NCI-H2081 (cell line): ENCODE measurements at places on chromosomes 7 and 10.

DNA sequence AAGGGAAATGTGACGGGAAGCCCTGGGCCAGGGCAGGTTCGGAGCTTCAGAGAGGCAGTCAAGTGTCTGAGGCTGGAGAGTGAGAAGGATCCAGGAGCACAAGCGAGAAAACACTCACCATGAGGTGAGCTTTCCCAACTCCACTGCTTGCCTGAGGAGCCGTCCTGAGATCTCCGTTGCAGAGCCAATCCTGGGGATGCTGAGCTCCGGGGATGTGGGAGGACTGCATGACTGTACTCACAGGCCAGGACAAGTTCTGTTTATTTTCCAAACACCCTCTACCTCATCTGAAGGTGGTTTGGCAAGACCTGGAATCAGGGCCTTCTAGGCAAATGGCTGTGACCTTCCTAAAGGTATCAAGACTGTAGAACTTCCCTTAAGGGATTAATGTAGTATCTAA is 38.7 kb downstream of the GLI3 start:
- no peak for DNase-seq

DNA sequence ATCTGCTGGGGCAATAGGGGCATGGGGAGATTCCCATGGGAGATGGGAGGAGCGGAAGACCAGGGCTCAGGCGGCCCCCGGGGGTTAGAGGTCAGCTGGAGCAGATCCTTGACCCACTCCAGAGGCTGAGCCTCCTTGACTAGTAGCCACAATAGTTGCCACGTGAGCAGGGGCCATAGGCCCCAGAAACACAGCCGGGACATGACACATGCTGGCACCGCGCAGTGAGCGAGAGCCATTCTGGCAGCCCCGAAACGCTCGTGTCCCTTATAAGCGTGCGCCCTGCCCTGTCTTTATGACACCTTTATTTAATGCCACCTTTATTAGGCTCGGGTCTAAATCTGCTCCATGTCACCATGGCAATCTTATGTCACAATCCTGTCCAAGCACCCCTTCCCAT is 11.0 kb upstream of the ACBD5 start:
- no peak for DNase-seq

DNA sequence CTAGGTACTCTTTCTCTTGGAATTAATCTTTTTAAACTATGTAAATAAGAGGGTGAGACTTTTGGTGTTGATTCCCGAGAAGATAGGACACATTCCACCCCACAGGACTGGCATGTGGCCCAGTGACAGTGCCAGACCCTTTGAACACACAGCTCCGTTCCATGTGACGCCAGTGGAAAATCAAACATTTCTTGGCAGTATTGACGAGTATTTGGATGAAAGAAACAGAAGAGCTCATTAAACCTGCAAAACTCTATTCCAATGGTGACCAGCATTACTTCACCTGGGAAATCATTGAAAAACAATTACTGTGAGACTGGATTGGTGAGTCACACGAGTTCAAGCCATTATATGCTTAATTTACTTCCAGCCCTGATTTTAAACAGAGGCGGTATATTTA is 25.8 kb downstream of the AKR1E2 start:
- DNase-seq, result no peak

GRCh38 chr10:18087355-18087754 is 52.9 kb upstream of the CACNB2 start:
- DNase-seq, result no peak

- no peak for DNase-seq
Measured at GRCh38 chr7:129773328-129773731, 161.8 kb downstream of the NRF1 start.

DNA sequence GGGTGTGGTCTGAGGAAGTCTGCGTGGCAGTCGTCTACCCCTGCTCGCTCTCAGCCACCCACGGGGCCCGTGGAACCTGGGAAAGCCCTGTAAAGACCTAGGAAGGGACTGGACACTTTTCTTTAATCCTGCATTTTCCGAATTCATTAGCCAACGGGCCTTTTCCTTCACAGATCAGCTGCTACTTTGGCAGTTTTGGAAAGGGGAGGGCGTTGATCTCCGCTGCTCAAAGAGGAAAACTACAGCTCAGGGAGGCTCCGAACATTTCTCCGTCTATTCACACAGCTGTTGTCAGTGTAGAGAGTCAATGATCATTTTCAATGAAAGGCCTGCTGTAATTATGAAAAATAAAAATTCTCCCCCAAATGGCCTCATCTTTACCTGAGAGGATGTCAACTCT is 450.1 kb upstream of the MKI67 start:
- no peak for DNase-seq

DNA sequence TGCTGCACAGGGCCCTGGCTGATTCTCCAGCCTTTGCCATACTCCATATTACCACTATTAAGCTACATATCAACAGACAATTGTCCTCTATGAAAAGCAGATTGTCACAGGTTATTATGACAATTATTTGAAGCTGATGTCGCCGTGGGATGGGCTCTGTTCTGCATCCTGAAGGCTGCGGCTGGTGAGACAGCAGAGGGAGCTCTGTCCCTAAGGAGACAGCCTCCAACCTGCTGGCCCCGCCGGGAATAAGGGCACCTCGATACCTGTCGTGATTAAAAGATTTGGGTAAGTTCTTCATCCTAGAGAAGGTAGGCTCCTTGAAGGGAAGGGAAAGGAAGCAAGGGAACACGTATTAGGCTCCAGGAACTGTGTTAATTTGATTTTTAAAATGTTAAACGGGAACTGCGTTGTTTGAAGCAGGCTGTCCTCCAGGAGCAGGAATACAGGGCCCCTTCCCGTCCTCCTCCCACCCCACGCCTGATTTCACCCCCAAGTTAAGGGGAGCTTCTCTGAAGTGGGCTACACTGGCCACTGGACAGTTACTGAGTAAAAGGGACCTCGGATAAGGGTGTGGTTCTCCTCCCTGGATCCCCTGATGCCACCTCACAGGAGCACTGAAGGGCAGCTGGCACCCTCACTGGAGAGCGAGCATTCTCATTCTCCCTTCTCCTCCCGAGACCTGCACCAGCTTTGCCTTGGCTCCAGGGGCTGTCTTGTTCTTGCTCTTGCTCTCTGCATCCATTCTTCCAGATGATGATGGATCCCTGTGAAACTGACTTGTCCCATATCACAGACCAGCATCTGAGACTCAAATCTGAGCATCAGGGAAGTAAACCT is 11.8 kb upstream of the TIAL1 start:
- DNase-seq, result peak; percentile 28

DNA sequence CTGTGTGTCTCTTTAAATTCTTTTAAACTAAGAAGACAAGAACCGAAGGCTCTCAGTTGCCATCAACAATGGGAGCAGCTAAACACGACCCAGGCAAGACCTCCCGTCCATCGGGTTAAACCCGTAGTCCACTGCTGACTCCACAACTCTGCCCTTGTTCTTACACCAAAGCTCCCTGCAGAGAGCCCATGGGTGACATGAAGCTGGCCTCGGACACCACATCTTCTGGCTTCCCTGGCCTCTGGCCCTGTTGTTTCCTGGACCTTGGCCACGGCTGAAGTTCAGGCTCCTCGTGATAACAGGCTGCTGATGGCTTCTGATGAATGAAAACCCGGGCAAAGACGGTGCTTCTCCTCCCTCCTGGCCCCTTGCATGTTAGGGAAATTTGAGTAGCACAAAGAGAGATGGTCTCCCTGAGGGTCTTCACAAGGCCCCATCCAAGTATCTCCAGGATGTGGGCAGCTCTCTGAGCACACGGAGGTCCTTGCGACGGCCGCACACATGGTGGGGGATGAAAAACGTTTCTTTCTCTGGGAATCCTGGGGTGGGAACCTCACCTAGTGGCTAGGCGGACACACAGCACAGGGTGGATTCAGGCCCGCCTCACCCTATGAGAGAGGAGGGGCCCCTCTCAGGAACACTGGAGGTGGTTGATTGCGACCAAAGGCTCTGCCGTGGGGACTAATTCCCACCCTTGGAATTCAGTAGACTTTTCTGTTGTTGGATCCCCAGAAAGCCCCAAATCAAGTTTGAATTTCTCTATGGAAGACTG is 271.1 kb downstream of the ADARB2 start:
- no peak for DNase-seq

GRCh38 chr7:132059141-132059540 is 502.7 kb upstream of the PODXL start:
- no peak for DNase-seq

DNA sequence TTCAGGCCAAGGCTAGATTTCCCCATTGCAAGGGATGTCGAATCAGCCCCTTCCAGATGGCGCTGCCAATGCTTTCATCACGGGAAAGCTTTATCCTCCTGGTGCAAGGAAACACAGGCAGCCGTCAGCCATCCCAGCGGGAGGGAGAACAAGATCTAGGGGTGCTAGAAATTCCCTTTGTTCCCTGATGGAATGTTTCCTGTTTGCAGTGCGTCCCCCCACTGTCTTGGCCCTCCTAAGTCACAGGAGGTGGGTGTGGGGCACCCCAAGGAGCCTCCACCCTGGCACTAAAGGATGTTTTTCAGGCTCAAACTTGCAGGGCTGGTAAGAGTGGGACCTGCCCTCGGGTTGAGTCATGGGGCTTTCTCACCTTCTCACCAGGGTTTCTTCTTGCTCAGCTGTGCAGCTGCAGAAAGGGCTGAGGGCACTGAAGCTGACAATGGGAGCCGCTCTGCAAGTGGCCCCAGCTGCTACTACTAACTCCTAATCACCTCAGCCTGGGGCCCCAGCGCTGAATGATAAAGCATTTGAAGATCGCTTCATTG is 103.6 kb downstream of the PRPF18 start:
- DNase-seq, result no peak

DNA sequence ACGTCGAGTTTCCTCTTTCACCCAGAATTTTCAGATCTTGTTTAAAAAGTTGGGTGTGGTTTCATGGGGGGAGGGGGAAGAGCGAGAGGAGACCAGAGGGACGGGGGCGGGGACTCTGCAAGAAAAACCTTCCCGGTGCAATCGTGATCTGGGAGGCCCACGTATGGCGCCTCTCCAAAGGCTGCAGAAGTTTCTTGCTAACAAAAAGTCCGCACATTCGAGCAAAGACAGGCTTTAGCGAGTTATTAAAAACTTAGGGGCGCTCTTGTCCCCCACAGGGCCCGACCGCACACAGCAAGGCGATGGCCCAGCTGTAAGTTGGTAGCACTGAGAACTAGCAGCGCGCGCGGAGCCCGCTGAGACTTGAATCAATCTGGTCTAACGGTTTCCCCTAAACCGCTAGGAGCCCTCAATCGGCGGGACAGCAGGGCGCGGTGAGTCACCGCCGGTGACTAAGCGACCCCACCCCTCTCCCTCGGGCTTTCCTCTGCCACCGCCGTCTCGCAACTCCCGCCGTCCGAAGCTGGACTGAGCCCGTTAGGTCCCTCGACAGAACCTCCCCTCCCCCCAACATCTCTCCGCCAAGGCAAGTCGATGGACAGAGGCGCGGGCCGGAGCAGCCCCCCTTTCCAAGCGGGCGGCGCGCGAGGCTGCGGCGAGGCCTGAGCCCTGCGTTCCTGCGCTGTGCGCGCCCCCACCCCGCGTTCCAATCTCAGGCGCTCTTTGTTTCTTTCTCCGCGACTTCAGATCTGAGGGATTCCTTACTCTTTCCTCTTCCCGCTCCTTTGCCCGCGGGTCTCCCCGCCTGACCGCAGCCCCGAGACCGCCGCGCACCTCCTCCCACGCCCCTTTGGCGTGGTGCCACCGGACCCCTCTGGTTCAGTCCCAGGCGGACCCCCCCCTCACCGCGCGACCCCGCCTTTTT is at the start of gene VIM:
Gene VIM (plus strand): TSS at position 151 of the 925 bp plus-strand sequence. CDS start 1,182 bp downstream, outside the sequence.
- no peak for DNase-seq

DNA sequence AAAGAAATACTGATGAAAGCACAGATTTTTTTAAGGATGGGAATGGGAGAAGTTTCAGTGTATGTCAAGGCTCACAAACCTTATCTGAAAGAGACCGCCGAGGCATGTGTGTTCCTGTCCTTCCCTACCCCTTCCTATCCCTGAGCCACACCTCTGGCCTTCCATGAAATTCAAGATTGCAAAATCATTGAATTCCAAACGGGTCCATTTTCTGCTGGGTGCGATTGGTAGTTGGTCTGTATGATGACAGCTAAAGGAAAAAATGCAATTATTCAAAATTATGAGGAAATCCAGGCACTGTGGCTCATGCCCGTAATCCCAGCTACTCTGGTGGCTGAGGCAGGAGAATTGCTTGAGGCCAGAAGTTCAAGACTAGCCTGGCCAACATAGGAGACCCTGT is 170.1 kb downstream of the ARHGAP12 start:
- no peak for DNase-seq

DNA sequence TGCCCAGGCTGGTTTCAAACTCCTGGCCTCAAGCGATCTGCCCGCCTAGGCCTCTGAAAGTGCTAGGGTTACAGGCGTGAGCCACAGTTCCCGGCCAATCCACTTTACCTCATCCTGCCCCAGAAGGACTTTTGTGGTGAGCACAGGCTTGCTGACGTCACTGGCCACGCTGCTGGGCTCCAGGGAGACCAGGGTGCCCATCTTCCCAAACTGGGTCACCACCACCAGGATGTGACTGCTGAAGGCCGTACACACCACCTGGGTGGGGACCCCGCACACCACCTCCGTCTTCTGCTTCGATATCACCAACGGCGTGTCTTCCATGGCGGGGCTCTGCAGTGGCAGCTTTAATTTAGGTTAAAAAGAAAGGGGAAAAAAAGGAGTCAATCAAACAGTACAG is 816 bp downstream of the PSMG3 start:
- peak; percentile 55 for DNase-seq

DNA sequence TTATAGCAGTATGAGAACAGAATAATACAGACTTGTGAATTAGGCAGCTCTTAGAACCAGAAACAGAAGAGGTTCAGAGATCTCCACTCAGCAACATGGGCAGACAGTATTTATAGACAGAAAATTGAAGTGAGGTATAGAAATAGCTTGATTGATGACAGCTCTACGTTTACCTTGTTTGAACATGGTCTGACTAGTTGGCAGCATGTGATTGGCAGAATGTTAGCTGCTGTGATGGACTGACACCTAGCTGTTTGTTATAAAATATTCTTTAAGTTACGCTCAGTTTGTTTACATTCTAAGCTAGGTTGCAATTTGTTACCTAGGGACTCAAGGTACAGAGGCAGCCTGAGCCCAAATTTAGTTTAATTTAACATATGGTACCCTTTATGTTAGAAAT is 73.7 kb upstream of the TMEM229A start:
- DNase-seq, result no peak

DNA sequence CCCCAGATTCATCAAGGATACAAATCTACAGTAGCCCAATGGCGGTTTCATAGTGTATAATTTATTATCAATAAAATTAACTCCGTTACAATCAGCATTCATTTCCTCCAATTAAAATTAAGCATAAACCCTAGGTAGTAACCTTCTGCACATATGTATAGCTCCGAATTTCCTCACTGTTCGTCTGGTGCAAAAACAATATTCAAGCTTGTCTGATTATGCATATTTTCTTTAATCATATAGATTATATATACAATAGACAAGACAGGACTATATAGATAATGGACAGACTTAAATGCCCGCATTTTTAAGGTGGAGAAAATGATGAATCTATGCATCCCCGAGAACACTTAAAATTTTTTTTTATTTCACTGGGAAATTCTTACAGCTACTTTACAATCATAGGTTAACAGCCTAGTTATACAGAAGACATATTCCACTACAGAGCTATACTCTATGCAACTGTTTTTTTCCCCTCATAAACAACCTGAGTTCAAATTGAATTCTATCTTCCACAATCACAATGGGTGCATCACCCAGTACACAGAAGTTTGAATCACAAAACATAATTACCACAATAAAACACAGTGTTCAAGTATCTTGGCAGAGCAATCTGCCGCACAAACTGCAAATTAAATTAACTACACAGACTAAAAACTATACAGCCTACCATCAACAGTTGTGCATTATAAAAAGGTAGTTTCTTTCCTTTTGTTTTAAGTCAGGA is 2.6 kb downstream of the HOXA9 start:
- no peak for DNase-seq
